ENCODE measurements at places on chromosomes 2 and 18.

DNA sequence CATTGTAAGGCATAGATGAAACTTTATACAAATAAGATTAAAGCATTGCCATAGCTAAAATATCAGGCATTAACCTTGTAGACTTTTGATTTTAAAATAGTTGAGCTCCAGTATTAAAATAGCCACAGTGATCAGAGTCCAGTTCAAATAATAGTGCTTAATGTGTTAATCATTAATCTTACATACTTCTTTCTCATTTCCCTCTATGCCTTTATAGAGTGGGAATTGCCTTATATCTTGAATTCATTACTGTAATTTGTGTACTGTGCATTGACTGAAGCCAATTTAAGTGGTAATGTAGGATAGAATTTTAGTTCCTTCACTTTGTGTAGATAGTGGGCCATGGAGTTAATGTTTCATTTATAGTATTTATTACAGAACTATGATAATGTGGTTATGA lies 549.2 kb upstream of the VWC2L start:
- DNase-seq = no peak

DNA sequence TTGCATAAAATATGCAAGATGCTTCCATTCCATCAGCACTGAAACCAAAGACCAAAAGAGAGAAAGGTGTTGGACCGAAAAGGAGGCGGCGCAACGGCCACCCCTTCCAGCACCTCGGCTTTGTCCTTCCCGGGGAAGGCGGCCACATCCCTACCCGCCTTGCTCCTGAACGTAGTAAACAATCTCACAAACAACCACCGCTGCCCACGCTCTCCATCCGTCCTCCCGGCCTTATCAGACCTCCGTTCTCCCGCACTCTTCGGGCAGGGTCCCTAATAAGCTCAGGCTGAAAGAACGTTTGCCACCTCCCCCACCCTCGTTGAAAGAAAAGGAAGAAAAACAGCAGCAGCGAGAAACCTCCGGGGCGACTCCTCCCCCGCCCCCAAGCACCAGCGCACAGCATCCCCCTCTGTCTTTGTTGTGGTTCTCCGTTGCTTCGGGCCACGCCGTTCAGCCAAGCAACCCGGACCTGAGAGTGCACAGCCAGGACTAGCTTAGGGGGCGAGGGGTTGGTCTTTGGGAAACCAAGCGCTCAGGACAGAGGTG lies 4.4 kb downstream of the EVX2 start:
- DNase-seq = no peak

GRCh38 chr2:1492711-1493430 lies 79.6 kb downstream of the TPO start:
- no peak for DNase-seq

- DNase-seq = no peak
These were observed 32.7 kb upstream of the RUFY4 start for GRCh38 chr2:218036371-218036770.

DNA sequence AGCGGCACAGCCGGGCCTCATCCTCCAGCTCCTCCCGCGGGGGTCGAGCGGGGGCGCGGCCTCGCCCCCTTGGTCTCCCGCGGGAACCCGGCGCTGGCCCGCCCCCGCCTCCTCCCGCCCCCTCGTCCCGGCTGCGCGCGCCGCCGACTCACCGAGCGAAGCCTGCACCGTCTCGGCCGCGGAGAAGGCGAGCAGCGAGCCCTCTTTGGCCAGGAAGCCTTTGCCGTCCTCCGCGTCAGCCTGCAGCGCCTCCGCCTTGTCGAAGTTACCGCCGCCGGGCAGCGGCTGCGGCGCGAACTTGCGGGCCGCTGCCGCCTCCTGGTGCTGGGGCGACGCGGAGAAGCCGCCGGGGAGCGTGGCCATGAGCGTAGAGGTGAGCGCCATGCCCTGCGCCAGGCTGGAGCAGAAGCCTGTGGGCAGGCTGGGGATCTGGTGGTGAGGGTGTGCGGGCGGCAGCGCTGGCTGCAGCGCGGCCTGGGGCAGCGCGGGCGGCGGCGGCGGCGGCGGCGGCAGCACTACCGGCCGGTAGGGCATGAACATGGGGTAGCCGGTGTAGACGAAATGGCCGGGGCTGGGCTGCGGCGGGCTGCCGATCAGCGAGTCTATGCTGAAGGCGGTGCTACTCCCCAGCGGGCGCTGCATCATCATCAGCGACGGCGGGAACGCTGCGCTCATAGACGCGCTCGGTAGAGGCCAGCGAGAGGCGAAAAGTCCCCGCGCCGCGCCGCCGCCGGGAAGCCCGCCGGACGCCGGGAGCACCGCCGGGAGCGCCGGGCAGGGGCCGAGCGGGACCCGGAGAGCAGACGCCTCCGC lies 683 bp downstream of the GBX2 start:
- no peak for DNase-seq

DNA sequence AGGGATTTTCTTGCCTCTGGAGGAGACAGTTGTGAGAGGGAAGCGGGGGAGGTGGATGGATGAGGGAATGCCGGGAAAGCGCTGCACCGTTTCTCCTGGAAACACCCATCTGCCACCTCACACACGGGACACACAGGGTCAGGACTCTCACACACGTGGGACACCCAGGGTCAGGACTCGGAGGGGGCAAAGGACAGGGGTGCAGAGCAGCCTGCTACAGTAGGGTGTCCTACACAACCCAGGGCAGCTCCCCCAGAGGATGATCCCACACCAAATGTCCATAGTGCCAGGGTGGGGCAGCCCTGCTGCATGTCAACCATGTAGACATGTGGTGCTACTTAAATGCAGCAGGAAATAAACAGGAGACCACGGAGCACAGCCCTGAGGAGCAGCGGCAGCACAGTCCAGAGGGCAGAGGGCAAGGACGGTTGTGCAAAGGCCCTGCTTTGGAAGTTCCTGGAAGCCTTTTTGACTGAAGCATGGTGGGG lies 5.1 kb downstream of the RAMP1 start:
- no peak for DNase-seq

DNA sequence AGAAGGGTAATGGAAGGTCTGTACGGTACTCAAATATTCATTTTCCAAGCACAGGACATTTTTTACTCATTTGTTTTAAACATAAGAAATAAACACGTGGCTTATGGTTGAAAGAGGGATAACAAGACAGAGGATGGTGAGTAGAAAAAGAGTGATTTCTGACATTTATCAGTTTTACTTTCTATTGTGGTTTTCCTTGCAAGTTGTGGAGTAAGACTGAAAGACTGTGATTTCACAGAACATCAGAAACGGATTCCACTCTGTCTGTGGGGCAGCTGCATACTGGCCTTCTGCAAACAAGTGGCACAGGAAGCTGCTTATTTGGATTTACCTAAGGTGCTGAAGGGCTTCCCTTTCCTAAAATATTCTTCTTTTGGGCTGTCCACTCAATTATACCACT lies 122.2 kb upstream of the ITGB6 start:
- no peak for DNase-seq

DNA sequence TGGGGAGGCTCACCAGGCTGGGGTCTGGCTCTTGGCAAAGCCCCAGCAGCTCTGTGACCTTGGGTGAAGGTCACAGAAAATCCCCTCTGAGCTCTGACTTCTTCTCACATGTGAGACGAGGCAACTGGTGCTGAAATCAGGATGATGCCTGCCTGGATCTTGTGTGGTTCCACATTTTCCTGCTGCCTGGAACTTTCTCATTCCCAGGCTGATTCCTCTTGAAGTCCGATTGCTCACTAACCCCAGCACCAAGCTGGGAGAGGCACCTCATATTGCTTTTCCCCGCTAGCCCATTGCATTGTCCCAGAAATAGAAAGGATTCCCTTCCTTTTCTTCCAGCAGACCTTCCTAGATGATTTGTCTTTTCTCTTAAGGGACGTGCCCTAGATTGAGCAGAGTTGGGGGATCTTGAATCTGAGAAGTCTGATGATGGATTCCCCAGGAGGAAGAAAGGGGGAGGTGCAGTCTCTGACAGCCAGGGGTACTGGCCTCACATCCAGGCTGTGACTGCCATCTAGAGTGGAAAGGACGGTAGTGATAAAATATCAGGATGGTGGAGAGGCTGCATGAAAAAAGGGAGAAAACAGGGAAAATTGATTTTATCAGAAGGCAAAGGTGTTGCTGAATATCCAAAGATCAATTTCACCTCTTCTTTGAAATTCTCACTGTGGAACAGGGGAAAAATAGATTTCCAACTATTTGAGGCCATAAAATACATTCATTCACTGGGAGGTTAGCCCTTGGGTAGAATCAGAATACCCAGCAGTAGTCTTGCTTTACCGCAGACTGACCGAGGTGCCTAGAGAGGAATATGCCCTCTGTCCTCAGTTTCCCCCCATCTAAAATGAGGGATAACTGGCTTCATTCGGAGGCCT lies 96.3 kb downstream of the FAM210A start:
- no peak for DNase-seq

- no peak for DNase-seq
These were observed 430 bp upstream of the CHMP1B start for GRCh38 chr18:11850821-11851145.

DNA sequence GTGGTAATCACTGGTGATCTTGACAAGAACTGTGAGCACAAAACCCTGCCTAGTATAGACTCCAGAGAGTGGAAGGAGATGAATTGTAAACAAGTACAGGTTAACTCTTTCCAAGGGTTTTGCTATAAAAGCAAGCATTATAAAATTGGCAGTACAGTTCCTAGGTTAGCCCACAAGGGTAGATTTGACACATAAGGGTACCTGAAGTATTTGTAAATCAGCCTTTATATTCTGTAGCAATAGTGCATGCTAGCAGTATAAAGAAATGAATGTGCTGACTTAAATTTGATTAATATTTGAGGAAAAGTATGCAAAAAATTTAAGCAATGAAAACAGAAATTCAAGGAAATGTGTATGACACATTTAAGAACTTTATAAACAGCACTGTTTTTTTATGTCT lies 42.4 kb downstream of the SP3 start:
- DNase-seq = no peak

DNA sequence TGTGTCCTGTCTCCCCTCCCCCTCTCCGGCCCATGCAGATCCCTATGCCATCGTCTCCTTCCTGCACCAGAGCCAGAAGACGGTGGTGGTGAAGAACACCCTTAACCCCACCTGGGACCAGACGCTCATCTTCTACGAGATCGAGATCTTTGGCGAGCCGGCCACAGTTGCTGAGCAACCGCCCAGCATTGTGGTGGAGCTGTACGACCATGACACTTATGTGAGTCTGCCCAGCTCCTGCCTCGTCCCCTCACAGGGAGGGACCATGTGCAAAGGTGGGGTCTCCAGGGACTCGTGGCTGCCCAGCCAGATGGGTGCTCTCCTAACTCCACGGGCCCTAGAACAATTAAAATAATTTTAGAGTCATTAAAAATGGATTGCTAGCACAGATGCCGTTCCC lies 145.2 kb downstream of the DYSF start:
- DNase-seq = no peak

- no peak for DNase-seq
These were observed 311.5 kb upstream of the GYPC start for GRCh38 chr2:126344493-126344892.

DNA sequence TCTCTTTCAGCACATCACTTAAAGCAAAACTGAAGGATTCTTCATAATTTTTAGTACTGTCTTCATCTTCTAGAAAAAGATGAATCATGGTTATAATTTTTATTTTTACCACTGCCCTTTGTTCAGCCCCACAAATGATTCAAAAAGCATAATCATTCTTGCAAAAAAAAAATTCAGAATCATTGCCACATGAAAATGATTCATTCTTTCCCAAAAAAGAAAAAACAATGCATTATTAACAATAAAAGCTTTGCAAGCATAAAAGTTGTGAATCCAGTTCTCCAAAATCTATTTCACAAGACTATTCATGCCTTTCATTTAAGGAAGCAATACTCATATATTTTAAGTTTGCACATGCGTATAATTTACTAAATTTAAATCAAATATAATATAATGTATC lies 204.8 kb downstream of the RBM43 start:
- DNase-seq = no peak

GRCh38 chr2:119550346-119550745 lies 6.1 kb downstream of the CFAP221 start:
- no peak for DNase-seq

DNA sequence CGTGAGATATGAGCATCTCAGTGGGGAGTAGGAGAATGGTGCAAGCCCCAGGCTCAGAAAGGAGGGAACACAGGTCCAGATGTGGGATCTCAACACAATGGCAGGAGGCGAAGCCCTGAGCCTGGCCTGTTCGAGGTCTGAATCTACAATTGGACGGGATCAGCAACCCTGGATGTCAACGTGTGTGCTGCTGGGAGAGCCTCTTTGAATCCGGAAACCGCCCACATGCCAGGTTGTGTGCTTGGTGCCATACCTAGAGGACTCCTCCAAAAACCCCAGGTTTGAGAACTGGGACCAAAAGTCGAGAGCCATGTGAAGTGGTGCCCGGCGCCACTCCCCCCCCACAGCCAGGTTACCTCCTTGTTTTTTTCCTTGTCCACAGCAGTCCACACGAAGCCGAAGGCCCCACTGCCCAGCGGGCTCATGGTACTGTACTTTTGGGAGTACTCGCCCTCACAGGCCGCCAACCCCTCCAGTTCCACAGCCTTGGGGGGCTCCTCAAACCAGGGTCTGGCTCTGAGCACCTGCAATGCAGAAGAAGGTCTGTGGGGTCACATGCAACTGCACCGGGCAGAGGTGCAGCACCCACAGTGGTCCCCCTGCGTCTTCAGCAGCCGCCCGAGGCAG lies 20.4 kb upstream of the MTERF4 start:
- DNase-seq = no peak

GRCh38 chr2:61177727-61178549 lies 15.9 kb downstream of the C2orf74 start:
- DNase-seq = no peak

DNA sequence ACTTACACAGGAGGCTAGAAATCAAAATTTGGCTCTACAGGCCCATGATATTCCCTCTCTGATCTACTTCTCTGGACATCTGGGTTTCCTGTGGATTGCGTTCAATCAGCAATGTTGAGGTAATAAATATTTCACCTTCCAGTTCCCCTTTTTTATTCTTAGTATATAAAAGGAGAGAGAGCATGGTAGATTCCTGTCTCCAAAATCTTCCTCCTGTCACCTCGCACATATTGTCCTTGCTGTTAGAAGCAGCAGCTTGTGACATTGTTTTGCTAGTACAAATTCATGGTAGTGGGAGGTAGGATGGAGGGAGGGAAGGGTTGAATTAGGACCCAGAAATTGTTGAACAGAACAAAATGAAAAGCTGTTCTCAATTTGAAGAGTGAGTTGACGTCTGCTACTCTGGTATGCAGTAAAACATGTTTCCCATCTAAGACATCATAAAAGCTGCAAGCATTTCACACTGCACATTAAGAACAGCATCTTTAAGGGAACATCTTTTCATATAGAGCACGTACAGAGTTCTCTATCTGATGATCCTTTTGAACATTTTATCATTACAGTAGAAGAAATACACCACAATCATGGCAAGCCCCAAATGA lies 156.4 kb downstream of the RDH14 start:
- DNase-seq = no peak

Measured in cerebellar nuclear complex (tissue), 1 donor.